ENCODE measurements at places on chromosomes 7 and 10.

DNA sequence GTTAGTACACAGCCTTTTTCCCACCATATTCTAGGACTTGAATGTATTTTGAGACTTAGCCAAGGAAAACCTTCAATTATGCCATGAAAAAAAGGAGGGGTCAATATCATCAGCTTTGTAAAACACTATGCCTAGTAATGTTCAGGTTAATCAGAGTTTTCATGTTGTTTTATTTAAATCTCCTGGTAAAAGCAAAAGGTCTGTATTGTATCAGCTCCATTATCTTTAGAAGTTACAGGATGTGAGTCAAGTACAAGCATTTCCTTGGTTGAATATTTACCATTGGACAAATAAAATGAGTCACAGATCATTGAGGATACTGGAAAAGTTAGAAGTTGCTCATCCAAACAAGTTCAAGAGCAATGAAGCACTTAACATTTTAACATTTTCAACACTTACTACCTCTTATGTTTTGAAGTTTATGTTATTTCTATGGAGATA is 89.9 kb upstream of the CAPZA2 start:
- DNase-seq, result no peak

- DNase-seq, result no peak
Measured at GRCh38 chr7:146661435-146661834, 544.8 kb downstream of the CNTNAP2 start.

DNA sequence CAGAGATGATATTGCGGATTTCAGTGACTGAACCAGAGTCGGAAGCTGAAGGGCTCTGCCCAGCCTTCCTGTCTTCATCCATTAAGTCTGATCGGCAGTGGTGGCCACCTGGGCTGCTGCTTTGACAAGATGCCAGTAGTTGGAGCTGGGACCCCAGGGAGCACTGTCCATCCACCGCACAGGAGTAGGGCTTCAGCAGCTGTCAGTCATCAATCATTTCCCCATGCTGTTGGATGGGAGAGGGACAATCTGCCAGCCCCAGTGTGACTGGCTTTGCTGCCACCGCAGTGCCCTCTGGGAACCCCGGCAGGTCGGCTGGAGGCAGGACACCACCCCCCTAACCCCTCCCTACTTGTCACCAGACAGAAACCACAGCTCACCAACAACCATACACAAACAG is 23.0 kb upstream of the GPR146 start:
- DNase-seq, result no peak

DNA sequence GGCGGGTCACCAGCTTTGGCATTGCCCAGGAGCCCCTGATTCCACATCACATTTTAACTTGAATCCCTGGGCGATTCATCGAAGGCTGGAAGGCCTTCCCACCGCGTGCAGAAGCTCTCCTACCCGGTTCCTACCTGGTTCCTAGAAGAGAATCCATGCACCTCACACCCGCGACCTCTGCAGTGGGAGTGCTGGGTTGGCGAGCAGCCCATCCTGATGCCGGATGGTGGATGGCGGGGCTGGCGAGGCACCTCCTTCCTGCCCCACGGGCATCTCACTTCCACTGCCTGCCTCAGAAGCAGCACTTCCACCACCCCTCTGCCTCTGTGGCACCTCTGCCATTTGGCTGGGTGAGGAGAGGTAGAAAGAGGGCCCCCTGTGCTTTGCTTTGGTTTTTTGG is 32.0 kb downstream of the NUB1 start:
- DNase-seq, result no peak

GRCh38 chr7:1301882-1302251 is 69.2 kb downstream of the UNCX start:
- no peak for DNase-seq

- DNase-seq, result no peak
Measured at GRCh38 chr10:122254831-122255230, 16.3 kb upstream of the BTBD16 start.

DNA sequence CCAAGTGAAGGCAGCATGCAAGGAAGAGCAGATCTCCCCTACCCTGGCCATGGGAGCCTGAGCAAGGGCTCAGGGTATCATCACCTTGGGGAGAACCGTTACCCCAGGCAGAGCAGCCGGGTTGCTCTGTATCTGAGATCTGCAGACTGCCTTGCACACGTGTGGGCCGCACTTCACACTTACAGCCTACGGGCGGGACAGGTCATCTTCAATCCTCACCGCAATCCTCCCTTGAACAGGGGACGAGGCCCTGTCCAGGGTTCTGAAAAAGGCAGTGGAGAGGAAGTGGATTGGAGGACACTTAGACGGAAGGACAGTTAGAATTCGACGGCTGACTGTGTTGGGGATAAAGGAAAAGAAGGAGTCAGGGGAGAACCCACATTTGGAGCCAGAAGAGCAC is 51.4 kb downstream of the NPS start:
- peak; percentile 21 for DNase-seq

DNA sequence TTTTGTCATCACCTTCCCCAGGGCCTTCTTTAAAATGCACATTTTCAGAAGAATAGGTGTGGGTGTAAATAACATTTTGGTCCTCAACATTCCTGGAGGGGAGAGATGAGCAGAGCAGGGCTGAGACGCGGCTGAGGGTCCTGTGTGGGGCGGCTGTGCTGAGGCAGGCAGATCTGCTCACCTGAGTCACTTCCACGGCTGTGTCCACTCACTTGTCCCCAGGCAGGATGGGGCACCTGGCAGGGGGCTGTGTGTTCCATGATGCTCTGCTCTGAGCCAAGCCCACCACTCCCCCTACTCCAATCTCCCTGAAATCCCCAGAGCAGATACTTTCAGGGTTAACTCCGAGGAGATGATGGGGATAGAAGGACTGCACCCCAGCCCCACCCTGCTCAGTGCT is 93.8 kb downstream of the GLRX3 start:
- DNase-seq, result no peak

- DNase-seq, result no peak
Measured at GRCh38 chr10:70508912-70509756, 30.6 kb downstream of the PALD1 start.

- DNase-seq, result no peak
Measured at GRCh38 chr7:44990109-44991023, 9.6 kb upstream of the CCM2 start.

GRCh38 chr10:77212632-77213031 is 425.0 kb downstream of the KCNMA1 start:
- DNase-seq, result no peak

- no peak for DNase-seq
Measured at GRCh38 chr7:50937727-50938126, 155.0 kb upstream of the GRB10 start.

- DNase-seq, result no peak
Measured at GRCh38 chr10:1610986-1611770, 126.1 kb downstream of the ADARB2 start.

Data from renal cortex interstitium (tissue), 15 donors.